Activated T-cell treated with anti-CD3 and anti-CD28 coated beads for 24 hours (primary cell): ENCODE measurements at places on chromosomes 4 and X.

GRCh38 chr4:89277412-89277811 is 30.2 kb downstream of the GPRIN3 start:
- no peak for DNase-seq

GRCh38 chrX:50475208-50475607 is 4.6 kb upstream of the DGKK start:
- DNase-seq, result no peak

- no peak for DNase-seq
These were observed 691.9 kb downstream of the TECRL start for GRCh38 chr4:63717384-63717783.

GRCh38 chrX:40521868-40522450 is 58.8 kb upstream of the ATP6AP2 start:
- no peak for DNase-seq

GRCh38 chr4:6401797-6402196 is 70.6 kb downstream of the PPP2R2C start:
- DNase-seq, result no peak

DNA sequence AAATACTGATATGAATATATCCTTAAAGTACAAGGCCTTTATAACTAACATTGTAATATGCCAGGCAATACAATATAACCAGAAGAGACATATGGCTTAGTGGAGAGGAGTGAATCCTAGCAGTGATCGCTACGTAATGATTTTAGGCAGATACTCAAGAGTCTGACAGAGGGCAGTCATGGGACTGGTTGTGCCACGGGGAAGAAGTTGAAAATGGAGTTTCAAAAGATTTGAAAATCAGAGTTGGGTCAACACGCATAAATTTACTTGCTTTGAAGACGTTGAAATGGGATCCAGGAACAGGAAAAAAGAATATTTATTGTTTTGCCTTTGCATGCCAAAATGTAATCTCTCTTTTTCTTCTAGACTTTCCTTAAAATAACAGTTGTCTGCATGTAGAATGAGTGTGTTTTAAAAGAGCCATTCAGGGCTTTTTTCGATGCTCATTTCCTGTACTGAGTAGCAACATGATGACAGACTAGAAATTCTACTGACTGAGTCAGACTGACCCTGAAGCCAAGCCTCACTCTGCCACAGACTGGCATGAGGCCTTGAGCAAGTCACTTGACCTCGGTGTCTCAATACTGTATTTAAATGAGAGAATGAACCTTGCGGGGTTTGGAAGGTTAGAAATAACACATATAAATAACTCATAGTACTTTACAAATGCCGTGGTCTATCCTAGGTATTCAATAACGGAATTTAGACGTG is 8.1 kb upstream of the SMS start:
- DNase-seq, result no peak

GRCh38 chr4:184857441-184858121 is 31.8 kb upstream of the ACSL1 start:
- DNase-seq, result no peak

GRCh38 chr4:152936446-152937335 is 568 bp downstream of the FHDC1 start:
- DNase-seq, result no peak

GRCh38 chrX:15204130-15204751 is 65.6 kb downstream of the ASB9 start:
- no peak for DNase-seq

DNA sequence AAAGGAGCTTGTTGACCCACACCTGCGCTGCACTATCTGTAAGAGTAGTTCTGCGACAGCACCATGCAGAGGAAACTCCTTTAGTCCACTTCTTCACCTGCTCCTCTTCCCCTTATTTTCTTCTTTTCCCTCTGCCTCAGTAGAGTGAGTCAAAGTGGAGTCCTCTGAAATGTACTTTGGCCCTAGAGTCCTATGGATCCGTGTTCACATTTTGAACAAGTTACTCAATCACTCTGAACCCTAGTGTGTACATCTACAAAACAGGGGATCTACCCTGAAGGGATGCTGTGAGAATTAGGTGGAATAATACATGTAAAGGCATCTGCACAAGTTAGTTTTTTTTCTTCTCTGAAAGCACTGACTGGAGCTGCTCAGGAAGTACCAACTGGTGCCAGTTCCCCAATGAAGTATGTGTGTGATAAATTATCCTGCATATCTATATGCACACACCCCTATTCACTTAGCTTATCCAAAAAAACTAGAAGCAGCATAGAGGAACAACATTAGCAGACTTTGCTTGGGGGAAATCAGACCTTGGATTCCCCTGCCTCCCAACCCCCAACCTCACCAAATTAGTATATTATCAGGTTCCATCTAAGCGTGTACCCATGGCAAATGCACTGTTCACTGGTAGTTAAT is 118.5 kb upstream of the FAM9C start:
- DNase-seq, result no peak

DNA sequence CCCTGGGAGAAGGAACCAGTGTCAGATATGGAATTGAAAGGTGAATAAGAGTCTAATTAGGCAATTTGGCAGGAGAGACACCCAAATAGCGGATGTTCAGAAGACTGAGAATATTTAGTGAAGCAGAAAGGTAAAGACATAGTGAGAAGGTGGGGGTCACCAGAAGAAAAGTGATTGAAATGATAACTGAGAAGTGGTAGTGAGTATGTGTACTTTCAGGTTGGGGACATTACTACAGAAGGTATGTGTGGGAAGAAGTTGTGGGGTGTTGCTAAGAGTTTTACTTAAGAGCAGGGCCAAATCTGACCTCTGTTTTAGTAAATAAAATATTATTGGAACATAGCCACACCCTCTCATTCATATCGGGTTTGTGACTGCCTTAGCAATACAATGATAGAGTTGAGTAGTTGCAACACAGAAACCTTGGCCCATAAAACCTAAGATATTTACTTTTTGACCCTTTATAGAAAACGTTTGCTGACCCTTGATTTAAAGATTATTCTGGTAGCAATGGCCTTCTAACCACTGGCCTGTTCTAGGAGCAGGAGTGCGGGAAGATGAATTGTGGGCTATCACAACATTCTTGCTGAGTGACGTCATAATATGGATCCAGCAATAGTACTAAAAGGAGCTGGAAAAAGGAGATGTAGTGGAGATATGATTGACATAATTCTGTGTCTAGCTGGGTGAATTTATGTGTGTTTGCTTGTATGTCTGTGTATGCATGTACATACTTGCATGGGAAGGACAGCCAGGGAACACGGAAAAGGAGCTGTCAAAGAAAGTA is 115.3 kb downstream of the HS3ST1 start:
- no peak for DNase-seq

- no peak for DNase-seq
These were observed 120.5 kb upstream of the C1GALT1C1 start for GRCh38 chrX:120750381-120750780.

DNA sequence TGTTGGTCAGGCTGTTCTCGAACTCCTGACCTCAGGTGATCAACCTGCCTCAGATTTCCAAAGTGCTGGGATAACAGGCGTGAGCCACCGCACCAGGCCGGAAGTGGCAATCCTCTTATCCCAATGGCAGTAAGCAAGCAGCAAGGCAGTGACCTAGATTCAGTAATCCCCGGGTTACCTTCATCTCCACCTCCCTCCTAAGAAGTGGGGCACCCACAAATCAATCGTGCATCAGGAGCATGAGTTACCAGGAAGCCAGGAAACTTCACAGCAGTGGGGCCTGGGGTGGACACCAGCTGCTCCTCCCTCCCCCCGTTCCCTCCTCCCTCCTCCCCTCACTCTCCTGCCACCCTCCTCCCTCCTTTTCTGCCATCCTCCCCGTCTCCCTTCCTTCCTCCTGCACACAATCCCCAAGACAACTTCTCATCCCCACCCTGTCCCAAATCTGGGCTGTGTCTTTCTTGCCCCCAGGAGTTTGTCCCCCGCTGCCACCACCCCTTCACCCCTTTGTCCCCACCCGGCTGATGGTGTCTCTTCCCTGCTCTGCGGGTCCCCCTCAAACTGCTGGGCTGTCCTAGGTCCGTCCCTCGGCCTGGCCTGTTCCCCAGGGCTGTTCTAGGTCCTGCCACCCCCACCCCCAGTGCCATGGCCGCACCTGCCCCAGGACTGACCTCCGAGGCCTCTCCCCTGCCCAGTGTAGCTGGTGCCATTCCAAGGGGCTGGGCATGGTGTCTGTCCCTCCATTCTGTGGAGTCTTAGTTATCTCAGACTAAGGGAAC is 2.2 kb downstream of the PDE6B start:
- DNase-seq, result no peak

- DNase-seq, result no peak
These were observed 1.0 kb upstream of the PGRMC1 start for GRCh38 chrX:119235051-119235511.

- DNase-seq, result no peak
These were observed 98.2 kb downstream of the SLC39A8 start for GRCh38 chr4:102247041-102247440.

DNA sequence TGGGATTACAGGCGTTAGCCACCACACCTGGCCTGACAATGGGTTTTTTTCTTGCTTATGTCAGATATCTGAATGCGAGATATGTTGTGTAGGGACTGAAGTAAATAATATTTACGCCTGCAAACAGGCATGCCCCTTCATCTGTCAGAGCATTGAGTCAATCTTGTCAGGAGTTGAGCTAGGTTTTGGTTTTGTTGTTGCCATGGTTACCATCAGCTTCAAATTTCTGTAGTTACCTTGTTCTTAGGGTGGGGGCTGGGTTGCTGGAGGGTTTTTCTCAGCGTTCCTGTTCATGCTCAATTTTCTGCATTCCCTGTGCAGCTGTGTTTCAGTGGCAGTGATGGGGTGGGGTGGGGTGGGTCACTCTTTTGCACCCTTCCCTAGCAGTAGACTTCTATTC is 14.5 kb downstream of the MRPL1 start:
- no peak for DNase-seq

DNA sequence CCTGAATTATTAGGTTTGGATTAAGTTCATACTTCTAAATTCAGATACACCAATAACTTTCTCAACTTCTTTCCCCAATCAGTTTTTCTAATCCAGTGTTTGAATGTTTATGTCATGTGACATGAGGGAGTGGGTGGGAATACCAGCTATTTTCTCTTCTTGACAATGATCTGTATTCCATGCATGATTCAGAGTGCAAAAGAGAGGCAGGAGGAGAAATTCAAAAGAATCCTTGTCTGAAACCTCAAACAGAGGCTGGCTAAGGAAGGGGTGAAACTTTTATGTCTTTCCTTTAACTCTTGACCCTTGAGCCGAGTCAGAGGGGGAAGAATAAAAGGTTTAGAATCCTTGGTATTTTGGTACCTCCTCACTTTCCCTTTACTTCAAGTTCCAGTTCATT is 544.7 kb downstream of the SPRY1 start:
- DNase-seq, result no peak

GRCh38 chr4:78610546-78611214 is 59.1 kb downstream of the ANXA3 start:
- DNase-seq, result no peak

DNA sequence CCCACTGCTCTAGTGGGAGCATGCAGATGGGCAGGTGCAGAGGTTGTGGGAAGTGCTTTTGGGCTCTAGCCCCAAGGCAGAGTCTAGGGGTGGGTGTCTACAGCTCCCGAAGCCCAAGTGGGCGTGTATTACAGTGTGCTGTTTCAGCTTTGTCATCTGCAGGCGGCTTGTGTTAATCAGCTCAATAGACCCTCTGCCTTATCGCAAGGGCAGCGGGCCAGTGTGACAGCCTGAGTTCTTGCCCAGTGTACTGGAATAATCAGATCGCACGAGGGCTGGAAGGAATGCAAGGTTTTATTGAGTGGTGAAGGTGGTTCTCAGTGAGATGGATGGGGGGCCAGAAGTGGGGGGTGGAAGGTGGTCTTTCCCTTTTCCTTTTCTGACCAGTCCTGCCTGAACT is 529.4 kb upstream of the AMOT start:
- no peak for DNase-seq

- no peak for DNase-seq
These were observed 826.1 kb downstream of the STPG2 start for GRCh38 chr4:97317201-97317600.

DNA sequence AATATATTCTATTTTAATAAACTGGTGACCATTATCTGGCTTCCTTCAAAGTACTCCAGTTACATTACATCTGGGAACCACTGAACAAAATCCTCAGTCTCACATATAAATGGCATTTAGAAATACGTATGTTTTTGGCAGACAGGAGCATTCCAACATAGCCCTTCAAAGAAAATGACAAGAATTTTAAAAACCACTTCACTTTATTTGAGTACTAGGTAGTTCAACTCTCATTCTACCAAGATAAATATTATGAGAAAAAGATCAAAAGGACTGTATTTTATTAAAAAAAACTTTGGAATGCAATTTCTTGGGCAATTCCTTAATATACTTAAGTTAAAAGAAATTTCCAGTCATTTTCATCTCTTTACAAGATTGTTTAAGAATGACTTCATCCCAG is 17.6 kb downstream of the TNIP3 start:
- DNase-seq, result no peak

GRCh38 chr4:153402366-153402765 is 57.9 kb downstream of the MND1 start:
- DNase-seq, result no peak

DNA sequence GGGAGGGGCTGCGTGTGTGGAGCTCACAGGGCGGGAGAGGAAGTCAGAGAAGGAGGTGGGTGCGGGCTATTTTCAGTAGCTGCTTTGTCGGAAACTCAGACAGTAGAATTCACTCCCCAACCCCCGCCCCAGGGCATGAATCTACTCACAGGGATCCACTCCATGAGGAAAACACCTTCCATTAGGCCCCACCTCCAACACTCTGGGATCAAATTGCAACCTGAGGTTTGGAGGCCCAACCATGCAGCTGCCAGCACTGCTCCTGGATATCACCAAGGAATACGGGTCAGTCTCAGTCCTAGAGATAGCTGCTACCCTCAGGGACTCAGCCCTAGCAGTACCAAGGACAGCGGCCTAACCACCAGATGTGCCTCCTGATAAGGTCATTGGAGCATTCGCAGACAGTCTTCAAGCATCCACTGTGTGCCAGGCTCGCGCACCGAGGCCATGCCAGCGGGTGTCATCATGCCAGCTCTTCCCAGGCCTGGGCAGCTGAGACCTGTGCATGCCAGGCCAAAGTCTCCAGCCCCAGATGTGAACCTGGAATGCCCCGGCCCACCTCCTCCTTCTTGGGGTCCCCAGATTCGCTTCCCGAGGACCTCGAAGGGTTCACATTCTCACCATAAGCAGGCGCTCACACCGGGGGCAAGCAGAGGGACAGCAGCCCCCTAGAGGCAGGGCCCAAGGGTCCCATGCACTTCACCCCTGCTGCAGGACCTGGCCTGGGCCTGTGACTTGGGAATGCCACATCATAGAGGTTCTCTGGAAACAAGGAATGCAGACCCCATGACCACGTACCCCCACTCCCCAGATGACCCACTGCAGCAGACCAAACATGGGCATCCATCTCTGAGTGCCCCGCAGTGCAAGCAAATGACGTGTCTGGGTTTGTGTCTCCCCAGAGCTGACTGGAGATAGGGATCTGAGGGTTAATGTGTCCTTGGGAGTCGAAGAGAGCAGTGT is 102.3 kb downstream of the ADRA2C start:
- DNase-seq, result no peak

GRCh38 chrX:12790885-12791256 is 341 bp upstream of the PRPS2 start:
- no peak for DNase-seq
